Gastroesophageal sphincter (tissue), 4 donors: ENCODE measurements at places on chromosomes 5 and 9.

GRCh38 chr9:36855448-36856315 is 178.4 kb downstream of the PAX5 start:
- ATAC-seq: no peak

GRCh38 chr5:101950019-101950418 is 346.1 kb downstream of the SLCO4C1 start:
- ATAC-seq: no peak

GRCh38 chr5:14356305-14356704 is 213.2 kb downstream of the TRIO start:
- ATAC-seq: no peak

GRCh38 chr5:119036101-119036762 is 34.7 kb upstream of the DMXL1 start:
- no peak for ATAC-seq

- ATAC-seq: no peak
Observed at GRCh38 chr5:103466495-103466894, 96.1 kb downstream of the NUDT12 start.

DNA sequence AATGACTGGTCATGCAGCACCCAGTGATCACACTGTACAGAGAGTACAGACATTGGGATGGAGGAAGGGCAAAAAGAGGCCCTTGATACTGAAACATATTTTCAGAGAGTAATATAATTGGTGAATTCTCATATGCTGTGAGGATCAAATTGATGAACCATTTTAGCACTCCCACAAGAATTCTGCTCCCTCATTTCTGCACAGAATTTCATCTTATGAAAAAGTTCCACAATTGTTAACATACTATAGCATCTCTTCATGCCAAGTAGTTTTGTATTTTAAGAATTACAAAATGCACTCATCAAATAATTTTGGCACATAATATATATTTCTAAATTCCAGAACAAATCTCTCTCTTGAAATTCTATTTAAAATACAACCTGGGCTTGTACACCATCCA is 351.2 kb downstream of the PDE4D start:
- no peak for ATAC-seq

GRCh38 chr5:58666141-58666540 is 83.3 kb downstream of the RAB3C start:
- ATAC-seq: no peak

- ATAC-seq: no peak
Observed at GRCh38 chr5:98753507-98753906, 20.0 kb upstream of the RGMB start.

- ATAC-seq: no peak
Observed at GRCh38 chr5:129689045-129689444, 58.8 kb upstream of the MINAR2 start.
